CD4-positive, alpha-beta T cell treated with Interleukin-10 for 1 hour (primary cell): ENCODE measurements at places on chromosomes 5 and 9.

DNA sequence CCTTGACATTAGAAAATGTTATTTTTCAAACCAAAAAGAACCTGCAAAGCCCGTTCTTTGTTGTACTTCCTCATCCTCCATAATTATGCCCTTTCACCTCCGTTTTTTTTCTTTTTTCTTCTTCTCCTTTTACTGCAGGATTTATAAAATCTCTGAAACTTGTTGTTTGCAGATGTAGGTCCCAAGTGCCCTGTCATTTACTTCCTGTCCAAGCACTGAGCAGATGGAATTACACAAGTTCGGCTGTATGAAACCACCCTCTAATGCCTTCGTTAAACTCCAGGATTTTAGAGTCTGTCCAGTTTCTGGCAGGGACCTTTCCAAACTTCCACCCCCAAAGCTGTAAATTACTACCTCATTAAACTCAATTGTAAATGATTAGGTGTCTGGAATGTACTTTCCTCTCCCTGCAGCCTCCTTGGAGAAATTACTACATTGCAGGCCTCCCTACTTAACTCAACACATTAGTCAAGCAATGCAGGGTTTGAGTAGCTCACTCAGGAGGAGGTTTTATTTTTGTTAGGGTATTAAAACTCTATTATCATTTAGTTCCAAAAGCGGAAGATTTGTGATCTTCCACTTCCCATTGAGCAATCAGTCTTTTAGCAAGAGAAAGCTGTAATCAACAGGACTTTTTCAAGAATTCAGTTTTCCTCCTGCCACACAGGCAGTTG lies 125.6 kb upstream of the LPAR1 start:
- DNase-seq: no peak

GRCh38 chr9:71620746-71621145 lies 147.6 kb downstream of the CEMIP2 start:
- no peak for DNase-seq

DNA sequence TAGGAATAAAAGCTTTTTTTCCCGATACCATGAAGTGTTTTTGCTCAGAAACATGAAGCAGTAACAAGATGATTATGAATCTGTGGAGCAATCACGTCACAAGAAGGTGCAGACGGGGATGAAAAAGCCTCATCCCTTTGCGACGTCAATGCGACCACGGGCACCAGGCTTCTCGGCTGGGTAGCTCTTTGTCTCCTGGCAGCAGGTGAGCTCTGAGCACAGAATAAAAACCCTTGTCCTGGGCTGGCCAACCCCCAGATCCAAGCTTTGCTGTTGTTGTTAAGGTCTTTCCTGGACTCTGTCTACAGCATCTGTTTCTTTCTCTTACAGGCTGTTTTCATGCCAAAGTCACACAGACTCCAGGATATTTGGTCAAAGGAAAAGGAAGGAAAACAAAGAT lies 113.8 kb downstream of the ANKRD18B start:
- no peak for DNase-seq

DNA sequence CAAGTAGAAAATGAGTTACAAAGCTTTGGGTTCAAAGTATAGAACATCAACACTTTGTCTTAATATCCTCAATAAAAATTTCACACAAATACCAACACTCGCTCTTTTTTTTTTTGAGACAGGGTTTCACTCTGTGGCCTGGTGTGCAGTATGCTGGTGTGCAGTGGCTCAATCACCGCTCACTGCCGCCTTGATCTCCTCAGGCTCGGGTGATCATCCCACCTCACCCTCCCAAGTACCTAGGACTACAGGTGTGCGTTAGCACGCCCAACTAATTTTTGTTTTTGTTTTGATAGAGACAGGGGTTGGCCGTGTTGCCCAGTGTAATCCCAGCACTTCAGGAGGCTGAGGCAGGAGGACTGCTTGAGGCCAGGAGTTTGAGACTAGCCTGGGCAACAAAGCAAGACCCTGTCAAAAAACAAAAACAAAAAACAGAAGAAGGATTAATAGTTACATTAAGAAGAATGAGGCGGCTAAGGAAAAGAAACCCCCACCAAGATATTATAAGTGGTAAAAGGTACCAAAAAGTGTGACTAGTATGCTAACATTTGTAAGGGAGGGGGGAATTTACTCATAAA lies 20.3 kb downstream of the FNBP1 start:
- DNase-seq: no peak

GRCh38 chr5:59293700-59294099 lies 599.8 kb downstream of the PDE4D start:
- DNase-seq: no peak

GRCh38 chr5:169146158-169146557 lies 154.8 kb downstream of the SLIT3 start:
- no peak for DNase-seq

- DNase-seq: no peak
Measured at GRCh38 chr9:98147582-98147981, 28.6 kb upstream of the TRIM14 start.

DNA sequence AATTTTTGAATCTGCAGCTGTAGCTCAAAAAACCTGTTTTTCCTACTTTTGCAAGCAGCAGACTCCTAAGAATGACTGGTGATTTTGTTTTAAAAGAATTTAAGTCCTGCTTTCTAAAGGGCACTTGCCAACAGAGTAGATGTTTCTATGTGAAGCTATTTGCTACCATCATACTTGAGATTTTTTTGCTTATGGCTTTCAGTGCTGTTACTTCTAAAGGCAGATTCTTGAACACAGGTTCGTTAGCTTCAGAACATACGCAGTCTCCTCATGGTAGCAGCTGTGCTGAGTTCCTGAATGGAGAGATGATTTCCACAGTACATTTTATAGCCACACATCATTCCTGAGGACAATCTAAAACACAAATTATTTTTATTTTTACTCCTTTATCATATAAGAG lies 24.4 kb upstream of the ELL2 start:
- DNase-seq: no peak

DNA sequence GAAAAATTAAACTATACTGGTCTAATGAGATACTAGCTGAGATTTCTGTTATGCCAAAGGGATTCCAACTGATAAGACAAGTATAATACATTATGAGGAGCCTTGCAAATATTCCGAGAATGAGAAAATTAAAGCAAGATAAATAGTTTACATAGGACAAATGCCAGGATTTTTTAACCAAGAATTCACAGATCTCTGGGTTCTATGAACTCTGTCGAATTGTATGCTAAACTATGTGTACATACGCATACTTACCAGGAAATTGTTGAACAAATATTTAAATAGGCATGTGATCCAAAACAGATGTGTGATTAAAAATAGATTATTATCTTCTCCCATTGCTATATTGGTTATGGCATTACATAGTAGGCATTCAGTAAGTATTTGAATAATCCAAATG lies 616.6 kb downstream of the GABRG2 start:
- no peak for DNase-seq

- no peak for DNase-seq
Measured at GRCh38 chr9:21854119-21854518, 51.7 kb downstream of the MTAP start.

DNA sequence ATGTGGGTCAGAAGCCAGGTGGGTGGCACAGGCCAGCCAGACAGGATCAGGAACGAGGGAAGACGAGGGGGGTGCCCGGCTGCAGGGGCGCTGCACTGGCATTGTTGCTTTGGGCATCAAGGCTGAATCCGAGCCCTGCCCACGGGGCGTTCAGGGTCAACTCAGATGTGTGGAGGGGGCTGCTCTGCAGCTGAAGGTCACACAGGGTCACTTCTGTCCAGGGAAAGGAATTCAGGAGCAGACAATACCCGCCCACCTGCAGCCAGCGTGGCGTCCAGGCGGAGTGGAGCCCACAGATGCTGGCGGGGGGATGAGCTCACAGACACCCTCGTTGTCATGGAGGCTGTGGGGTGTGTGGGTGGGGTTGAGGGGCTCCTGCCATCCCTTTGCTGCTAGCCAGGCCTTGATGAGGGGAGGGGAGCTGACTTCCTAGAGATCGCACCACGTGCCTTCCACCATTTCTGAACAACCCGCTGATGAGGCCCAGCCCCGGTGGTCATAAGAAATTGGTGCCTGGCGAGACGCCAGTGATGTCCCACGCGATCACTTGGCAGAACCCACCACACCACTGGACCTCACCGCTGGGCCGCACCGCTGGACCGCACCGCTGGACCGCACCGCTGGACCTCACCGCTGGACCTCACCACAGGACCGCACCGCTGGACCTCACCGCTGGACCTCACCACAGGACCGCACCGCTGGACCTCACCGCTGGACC lies 31.2 kb downstream of the MRPL36 start:
- DNase-seq: no peak

- DNase-seq: no peak
Measured at GRCh38 chr9:86816366-86816765, 130.9 kb downstream of the GAS1 start.

DNA sequence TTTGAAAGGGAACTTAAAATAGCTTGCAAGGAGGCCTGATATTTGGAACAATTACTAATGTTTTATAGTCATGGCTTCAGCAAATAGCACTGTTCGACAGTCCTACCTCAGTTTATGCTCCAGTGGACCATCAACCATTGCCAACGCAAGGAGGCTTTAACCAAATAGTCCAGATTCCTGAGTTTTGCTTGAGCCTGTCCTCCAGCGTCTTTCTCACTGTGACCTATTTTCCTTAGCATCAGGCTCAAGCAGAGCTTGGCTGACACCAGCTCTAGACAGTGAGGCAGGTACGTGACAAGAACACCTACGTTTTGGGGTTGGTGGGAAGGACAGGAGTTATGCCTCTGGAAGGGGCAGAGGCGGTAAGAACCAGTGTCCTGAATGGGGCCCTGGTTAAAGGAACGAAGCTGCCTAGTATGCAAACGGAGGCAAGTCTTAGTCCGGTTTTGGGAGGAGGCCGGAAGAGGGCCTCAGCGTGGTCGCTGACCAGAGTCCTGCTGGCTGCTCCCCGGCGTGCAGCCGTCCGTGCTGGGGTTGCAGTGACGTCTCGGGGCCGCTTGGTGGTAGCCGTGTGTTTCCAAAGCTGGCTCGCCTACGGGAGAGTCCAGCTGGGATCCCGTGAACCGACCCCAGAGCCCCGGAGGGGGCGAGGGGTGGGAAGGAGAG lies 998 bp upstream of the FGF18 start:
- DNase-seq: peak; percentile 52

GRCh38 chr9:104872656-104873488 lies 55.1 kb downstream of the ABCA1 start:
- DNase-seq: no peak

DNA sequence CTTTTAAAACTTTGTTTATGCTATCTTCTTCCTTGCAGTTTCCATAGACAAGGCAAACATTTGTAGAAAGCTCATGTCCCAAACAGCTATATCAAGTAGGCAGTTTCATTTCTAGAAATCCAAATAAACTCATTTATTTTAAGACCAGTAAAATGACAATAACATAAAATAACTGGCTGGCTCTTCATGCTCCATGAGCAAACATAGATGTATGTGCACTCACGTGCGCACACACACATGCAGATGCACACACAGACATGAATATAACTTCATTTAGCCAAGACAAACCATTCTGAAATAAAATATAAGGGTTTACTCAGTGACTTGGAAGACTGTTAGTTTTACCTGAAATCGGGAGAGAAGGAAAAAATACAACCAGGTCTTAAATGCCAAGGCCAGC lies 176.5 kb upstream of the GAS1 start:
- no peak for DNase-seq

DNA sequence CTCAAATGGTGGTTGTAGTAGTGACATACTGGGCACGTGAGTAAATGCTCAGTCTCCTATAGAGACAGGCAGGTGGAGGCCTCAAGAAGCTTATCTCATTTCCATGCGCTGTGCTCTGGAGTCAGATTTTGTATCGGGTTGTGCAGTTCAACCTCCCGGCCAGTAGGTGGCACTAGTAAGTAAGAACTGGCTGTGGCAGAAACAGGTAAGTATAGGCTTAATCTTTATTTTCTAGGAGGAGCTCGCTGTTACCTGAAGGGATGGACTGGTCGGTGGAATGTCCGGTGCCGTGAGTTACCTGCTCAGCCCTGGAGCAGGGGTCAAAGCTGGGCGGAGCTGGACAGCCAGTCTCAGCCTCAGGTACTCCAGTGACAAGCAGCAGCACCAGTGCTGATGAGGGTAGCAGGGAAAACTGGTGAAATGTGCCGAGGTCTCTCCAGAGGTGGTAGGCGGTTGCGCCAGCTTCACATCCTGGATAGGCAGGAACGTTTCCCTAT lies 880.1 kb upstream of the SEMA6A start:
- DNase-seq: peak; percentile 57

DNA sequence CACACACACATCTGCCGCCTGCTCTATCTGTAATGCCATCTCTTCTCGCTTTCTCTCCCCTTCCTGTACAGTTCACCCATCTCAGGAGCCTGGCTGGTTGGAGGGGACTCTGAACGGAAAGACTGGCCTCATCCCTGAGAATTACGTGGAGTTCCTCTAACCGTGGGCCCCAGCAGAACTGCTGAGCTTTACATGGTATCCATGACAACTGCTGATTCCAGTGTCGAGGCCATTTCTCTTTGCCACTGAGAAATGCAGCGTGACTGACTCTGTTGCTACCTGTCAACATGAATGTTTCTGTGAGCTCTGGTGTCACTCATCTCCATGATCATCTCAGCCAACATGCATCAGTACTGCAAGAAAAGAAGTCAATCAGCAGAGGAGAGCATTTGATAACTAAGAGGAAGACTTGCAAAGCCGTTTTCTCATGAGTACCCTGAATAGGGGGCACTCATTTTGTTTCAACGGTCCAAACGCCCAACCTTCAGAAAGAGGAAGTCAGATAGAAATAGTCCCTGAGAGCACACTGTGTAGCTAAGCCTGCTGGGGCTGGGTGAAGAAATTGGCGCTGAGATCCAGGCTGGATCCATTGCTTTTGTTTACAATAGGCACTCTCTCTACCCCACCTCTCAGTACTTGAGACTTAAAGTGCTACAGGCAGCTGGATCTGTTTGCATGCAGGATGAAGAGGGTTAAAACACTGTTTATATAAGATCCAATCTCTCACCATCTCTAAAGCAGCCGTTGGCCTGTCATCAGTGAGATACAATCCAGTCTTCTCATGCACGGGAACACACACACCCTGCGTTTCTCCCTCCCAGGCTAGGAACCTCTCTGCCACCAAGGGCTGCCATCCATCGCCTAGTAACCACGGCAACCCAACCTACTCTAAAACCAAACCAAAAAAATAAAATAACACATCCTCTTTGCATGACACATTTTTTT lies 180.9 kb downstream of the NR3C1 start:
- peak; percentile 79 for DNase-seq

DNA sequence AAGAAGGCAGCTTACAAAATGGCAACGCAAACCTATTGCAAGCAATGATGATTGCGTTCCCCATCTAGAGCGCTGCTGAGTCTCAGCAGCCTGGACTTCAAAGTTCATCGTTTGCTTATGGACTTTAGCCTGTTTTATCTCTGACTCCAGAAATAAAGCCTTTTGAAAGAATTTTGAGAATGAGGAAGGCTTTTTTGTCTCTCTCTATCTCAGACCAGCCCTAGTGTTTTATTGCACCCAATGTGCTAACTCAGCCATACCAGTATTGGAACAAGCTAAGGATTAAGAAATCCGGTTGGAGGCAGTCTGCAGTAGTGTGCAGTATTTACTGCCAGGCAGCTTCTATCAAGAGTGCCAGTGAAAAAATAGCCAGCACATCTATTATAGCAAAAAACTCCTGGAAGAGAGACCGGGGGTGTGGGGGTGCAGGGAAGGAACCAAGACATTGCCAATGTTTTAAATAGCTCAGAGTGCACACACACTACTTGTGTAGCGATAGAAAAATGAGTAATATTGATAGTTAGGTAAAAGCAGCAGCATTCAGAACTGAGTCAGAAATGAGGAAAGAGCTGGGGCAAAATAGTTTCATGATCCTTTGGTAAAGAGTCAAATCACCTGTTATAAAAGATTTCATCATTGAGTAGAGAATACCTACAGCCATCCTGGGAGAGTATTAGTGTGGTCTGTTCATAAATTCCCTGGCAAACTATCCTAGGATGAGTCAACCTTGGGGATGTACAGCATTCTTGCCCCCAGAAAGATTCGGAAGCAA lies 219.0 kb downstream of the ZNF608 start:
- no peak for DNase-seq
